ENCODE measurements at places on chromosomes 5 and 9.

GRCh38 chr5:88544671-88545070 is 276.0 kb upstream of the TMEM161B start:
- no peak for DNase-seq

GRCh38 chr9:107144475-107144874 is 138.6 kb upstream of the RAD23B start:
- no peak for DNase-seq

DNA sequence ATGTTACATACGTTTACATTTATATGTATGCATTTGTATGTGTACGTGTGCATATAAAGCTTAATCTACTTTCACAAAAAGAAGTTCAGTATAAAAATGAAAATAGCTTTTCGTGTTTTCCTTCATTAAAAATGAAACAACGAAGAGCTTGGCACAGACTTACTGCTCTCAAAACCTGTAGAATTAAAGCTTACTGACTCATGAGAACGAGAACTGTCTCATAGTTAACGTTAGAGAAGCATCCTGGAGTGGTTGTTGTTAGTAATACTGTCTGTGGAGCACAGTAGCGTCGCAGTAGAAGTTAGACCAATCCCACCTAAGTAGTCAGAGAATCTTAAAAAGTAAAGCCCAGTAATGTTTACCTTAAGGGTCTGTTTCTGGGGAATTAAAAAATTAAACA is 1.3 kb downstream of the MAT2B start:
- DNase-seq: no peak

DNA sequence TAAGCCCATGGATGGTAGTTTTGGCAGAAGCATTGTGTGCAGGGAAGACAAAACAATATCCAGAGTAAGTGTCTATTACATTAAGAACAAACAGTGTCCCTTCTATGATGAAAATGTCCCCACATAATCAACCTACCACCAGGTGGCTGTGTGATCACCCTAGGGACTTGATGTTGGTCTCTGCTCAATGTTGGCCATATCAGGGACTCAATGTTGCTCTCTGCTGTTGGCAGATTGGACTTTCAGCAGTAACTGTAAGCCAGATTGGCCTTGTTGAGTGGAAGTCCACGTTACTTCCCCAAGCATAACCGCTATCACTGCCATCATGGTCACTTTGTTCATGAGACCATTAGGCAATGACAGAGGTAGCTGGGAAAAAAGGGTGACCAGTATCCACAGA is 52.8 kb upstream of the PRSS3 start:
- no peak for DNase-seq

GRCh38 chr9:12697719-12698118 is 4.5 kb downstream of the TYRP1 start:
- no peak for DNase-seq

DNA sequence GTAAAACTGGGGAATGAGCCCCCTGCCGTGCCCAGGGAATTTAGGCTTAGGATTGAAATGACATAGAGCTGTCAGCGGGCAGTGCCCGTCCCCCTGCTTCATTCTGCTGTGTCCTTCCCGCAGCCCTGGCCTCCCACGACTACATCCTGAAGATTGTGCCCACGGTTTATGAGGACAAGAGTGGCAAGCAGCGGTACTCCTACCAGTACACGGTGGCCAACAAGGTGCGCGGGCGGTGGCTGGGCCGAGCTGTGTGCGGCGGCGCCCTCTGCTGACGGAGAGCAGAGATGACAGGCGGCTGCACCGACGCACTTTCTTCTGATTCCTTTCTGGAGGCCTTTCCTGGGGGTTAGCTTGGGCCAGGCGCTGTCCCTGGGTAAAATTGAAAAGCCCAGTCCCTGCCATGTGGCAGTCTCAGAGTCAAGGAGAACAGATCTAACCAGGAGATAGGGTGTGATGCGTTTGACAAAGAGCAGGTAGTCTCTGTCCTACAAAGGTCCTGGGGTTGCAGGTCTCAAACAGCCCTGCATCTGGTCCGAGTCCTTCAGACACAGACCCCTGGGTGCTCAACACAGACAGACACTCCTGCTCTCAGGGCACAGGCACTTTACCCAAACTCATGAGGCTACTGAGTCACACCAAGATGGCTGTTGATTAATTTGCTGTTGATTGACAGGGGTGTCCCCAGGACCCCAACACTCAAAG is 26.8 kb upstream of the RPL26L1 start:
- DNase-seq: peak; percentile 76

DNA sequence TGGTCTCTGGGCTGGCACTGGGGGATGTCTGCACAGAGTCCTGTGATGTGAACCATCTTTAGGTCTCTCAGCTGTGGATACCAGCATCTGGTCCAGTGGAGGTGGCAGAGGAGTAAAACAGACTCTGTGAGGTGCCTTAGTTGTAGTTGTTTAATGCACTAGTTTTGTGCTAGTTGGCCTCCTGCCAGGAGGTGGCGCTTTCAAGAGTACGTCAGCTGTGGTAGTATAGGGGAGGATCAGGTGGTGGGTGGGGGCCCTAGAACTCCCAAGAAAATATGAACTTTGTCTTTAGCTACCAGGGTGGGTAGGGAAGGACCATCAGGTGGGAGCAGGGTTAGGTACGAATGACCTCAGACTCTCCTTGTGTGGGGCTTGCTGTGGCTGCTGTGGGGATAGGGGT is 197.1 kb downstream of the TMC1 start:
- DNase-seq: no peak

DNA sequence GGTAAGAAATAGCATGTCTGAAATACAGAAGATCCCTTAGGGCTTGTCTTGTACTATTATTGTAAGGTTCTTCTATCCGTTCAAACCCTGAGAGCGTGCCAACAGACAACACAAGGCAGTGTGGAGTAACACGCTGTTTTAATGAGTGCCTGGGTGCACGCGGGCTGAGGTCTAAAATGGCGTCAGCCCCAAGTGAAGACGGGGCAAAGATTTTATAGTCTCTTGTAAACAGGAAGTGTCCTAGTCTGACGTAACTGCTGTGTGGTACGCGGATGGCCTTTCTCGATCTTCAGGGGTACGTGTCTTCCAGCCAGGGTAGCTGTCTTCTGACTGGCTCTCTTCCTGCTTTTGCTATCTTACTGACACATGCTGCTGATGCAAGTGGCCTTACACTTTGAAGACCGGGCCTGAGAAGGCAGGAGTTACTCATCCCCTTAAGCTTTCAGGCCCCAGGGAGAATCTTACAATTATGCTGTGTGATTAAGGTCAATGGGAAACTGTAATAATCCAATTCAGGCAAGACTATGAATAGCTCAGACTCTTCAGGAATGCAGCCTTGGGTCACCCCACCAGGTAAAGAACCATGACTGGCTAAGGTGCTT is 1812.0 kb upstream of the CDH9 start:
- no peak for DNase-seq

DNA sequence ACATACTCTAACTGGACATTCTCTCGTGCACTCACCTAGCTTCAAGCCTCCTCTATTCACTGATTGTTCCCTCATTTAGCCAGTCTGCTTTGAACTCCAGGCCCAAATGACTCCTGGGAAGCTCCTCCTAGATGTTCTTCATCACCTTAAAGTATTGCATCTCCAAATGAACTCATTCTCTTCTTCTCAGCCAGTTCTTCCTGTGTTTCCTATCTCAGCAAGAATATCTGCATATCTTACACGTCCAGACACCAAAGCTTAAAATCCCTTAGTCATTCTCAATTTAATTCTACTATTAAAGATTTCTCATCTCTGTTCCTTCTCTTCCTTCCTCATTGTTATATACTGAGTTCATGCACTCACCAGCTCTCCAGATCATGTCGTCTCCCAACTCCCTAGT is 118.6 kb upstream of the DAB2 start:
- no peak for DNase-seq

- no peak for DNase-seq
Observed at GRCh38 chr9:68533678-68534077, 7.0 kb downstream of the TMEM252 start.

DNA sequence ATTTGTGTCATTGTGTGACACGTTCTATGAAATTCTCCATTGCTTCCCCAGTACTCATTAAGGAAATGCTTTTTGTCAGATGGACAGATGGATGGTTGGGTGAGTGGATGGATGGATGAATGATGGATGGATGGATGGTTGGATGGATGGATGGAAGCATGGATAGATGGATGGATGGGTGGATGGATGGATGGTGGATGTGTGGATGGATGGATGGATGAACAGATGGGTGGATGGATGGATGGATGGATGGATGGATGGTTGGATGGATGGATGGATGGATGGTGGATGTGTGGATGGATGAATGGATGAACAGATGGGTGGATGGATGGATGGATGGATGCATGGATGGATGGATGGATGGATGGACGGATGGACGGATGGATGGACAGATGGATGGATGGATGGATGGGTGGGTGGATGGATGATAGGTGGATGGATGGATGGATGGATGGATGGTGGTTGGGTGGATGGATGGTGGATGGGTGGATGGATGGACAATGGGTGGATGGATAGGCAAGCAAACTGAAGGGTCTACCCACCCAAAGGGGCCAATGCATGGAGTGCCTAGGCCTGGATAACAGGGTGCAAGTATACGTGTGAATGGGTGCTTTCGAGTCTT is 24.0 kb upstream of the GTF3C5 start:
- no peak for DNase-seq

DNA sequence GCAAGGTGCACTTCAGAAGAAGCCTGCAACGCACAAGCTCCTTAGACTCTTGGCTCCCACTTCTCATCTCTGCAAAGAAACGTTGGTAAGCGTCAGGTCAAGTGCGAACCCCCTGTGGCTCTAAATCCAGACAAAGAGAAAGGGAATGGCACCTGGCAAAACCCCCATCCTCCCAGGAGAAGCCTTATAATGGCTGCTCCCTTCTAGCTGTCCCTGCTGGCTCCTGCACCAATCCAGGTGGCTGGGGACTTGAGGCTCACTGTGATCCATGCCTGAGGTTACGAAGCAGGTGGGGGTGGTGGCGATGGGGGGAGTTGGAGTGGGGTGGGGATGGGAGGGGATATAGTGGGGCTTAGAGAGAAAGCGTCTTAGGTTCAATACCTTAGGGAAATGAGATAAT is 272.8 kb downstream of the DENND1A start:
- DNase-seq: no peak

DNA sequence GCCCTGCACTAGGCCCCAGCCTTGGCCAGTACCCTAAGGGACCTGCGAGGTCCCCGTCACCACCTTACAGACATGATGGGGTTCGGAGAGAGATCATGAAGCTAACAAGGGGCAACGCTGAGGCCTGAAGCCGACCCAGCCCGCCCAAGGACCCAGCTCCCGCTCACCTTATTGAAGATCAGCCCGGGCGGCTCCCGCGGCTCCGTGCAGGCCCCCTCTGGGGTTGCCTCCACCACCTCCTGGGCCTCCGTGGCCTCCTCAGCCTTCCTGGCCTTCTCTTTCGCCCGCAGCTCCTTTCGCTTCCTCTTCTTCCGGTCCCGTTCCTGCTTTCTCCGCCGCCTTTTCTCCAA is 3.6 kb downstream of the SURF6 start:
- no peak for DNase-seq
